ENCODE measurements at places on chromosomes 6 and 20. TPM values are rescaled to one million over a fixed set of nuclear protein-coding genes. Genes with fewer than 3 reads are reported as not detected.

DNA sequence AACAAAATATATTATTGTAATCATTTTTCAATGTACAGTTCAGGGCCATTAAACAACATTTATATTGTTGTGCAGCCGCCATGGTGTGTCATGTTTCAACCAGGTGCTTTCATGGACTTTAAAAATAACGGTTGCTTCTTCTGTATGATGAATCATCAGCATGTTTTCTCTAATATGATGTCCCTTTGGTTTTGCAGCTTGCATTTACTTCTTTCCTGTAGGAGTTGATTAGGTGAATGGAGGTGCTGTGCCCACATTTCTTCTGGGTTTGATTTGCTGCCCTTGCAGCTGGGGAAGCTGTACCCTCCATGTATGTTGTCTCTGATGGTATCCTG lies 54.9 kb upstream of the TULP4 start:
- peaks cover 5% of the 10 kb centered on the region for H3K36me3 ChIP-seq
- H3K27me3 ChIP-seq: no peaks in the 10 kb centered on the region

DNA sequence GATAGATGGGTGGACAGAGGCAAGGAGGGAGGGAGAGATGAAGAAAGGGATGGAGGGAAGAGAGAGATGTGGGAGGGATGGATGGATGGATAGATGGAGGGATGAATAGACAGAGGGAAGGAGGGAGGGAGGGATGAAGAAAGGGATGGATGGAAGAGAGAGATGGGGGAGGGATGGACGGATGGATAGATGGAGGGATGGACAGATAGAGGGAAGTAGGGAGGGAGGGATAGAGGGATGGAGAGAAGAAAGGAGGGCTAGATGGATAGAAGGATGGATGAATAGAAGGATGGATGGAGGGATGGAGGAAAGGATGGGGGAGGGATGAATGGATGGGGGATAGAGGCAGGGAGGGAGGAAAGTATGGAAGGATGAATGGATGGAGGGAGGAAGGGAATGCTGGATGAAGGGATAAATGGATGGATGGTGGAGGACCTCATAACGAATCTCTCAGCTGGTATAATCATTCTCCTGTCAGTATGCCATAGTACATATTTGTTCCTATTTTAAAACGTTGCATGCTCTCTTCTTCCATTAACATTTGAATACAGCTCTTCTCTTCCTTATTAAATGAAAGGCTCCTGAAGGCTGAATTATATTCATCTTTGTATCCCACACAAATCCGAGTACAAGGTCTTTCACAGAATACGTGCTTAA lies 136.4 kb downstream of the HIVEP2 start:
- no peaks in the 10 kb centered on the region for H3K27me3 ChIP-seq
- no peak overlapping the region for H3K4me3 ChIP-seq
- H3K36me3 ChIP-seq: peaks cover 3% of the 10 kb centered on the region
- no peak for DNase-seq

DNA sequence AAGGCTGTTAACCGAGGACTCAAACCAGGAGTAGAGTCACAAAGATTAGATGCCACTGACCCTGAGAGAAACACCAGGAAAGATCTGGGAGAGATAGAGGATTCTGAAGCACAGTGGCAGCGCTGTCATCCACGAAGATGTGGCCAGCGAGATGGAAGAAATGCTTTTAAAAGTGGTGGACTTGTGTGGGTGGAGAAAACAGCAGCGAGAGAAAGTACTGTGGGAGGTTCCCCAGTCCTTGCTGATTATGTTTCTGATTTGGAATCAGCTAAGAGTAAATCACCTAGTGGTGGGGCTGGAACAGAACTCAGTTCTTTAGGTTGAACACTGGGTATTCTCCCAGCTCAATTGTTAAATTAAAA lies 435 bp upstream of the ZNF322 start:
- no peak for DNase-seq
- H3K36me3 ChIP-seq: peaks cover 6% of the 10 kb centered on the region
- H3K27me3 ChIP-seq: peaks cover 8% of the 10 kb centered on the region
- H3K4me1 ChIP-seq: peaks cover 4% of the 10 kb centered on the region

- no peaks in the 10 kb centered on the region for H3K36me3 ChIP-seq
- no peak within 1 kb of the TSS for H3K27ac ChIP-seq
- H3K4me1 ChIP-seq: peaks cover 11% of the 10 kb centered on the region
- no peak within 1 kb of the TSS for H3K4me3 ChIP-seq
- peaks cover 42% of the 10 kb centered on the region for H3K27me3 ChIP-seq
- peak; percentile 36 for DNase-seq
Observed at GRCh38 chr20:38601216-38602184, at the start of gene ARHGAP40. Gene ARHGAP40, plus strand, starts transcription at chr20:38601809.

GRCh38 chr6:118980063-118980462 lies 45.1 kb upstream of the MCM9 start:
- H3K4me1 ChIP-seq: no peaks in the 10 kb centered on the region
- no peaks in the 10 kb centered on the region for H3K36me3 ChIP-seq
- no peak for DNase-seq
- no peak overlapping the region for H3K27ac ChIP-seq
- H3K27me3 ChIP-seq: no peaks in the 10 kb centered on the region

GRCh38 chr20:46253391-46253790 lies 54.9 kb downstream of the CDH22 start:
- no peaks in the 10 kb centered on the region for H3K36me3 ChIP-seq
- H3K4me1 ChIP-seq: peaks cover 4% of the 10 kb centered on the region
- DNase-seq: no peak
- H3K27ac ChIP-seq: no peak overlapping the region
- no peak overlapping the region for H3K4me3 ChIP-seq

DNA sequence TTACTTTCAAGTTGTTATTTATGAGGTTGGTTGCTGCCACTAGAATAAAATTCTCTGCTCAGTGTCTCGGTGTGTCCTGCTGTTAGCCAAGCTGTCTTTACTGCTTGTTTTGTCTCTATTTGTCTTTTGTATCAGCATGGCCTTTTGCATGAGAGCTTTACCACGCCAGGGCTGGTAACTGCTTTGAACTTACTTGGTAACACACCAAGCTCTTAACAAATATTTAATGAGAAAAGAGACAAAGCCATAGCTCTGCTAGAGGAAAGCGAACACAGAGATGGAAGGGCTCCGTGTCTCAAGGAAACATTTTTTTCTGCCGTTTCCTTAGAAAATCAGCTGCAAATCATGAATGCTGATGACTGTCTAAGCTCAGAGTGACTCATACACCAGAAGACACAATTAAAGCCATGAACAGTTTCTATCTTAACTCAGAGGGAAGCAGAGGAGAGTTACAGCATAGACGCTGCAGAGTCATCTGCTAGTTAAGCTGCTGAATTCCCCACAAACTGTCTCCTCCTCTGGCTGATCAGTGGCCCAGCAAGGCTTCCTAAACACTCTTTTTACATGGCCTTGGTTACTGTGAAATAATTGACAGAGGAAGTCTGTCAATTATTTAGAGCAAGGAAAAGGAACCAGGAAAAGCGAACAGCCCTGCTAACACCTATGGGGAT lies 44.8 kb downstream of the AGPAT4 start:
- H3K36me3 ChIP-seq: peaks cover 9% of the 10 kb centered on the region
- peak; percentile 40 for DNase-seq

DNA sequence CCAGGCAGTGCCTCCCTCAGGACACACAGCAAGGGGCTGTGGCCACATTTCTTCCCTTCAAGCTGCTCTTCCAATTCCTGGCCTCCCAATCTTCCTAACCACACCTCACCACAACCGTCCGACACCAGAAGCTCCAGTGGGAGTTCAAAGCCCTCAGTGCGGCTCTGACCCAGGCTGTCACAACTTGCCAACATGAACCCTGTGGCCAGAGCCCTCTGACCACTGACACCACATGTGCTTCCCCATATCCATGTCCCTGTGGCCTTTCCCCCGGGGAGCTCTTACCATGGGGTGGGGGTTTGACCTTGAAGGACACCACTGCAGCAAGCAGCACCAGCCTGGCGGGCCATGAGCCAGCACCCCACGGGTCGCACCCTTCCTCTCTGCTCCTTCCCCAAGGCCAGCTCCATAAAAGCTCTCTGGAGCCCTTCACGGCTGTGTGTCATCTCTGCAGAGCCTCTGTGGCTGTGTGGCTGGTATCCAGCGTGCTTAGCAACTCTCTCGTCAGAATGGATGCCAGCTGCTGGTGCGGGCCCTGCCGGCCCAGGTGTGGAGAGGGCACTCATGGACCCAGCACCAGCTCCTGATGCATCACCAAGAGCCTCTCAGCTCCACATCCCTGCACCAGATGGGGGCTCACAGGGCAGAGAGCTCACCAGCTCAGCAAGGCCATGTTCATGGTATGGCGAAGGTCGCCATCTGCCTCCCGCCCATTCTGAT lies 106.1 kb downstream of the PSMB1 start:
- H3K36me3 ChIP-seq: no peaks in the 10 kb centered on the region
- no peaks in the 10 kb centered on the region for H3K27me3 ChIP-seq
- no peak overlapping the region for H3K27ac ChIP-seq
- DNase-seq: no peak

- peak; percentile 67 for DNase-seq
- no peak overlapping the region for H3K27ac ChIP-seq
- no peak overlapping the region for H3K4me3 ChIP-seq
Observed at GRCh38 chr20:51510169-51510568, 32.4 kb downstream of the NFATC2 start.

DNA sequence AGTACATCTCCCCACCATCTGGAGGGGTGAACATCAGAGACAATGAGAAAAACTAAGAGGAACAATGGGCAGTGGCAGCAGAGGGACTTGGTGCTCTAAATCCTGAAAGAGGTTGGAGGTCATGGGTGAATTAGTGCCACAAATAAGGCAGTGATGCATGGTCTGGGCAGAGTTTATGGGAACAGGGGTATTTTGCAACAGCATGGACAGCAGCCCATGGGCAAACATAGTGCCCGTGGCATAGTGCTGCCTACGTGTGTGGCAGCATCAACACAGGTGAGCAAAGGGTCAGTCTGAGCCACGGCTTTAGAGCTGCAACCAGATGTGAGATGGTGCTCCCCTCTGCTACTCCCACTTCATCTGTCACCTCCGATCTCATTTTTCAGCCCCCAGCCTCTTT lies 459.1 kb upstream of the CITED2 start:
- H3K4me1 ChIP-seq: peaks cover 2% of the 10 kb centered on the region
- DNase-seq: no peak
- no peaks in the 10 kb centered on the region for H3K27me3 ChIP-seq

DNA sequence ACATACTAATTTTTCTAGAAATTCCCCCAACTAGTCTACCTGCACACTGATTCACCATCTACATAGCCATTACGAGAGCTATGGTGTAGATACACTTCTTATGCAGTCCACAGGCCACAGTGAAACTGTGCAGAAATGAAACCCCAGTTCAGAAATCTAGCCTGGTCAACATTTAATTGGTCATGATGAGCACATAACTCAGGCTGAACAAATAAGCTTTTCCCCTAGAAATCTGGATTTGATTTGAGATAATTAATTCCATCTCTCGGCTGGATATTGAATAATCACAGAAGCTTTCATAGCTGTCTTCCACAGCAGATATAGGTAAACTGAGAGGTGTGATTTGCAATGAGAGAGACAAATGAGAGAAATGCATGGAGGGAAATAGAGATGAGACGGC lies 22.6 kb upstream of the TINAG start:
- peak; percentile 22 for DNase-seq
- H3K4me1 ChIP-seq: no peaks in the 10 kb centered on the region
- no peaks in the 10 kb centered on the region for H3K27me3 ChIP-seq
- H3K27ac ChIP-seq: no peak overlapping the region
- H3K4me3 ChIP-seq: no peak overlapping the region

- DNase-seq: no peak
- H3K4me1 ChIP-seq: no peaks in the 10 kb centered on the region
Observed at GRCh38 chr6:149948011-149948410, 6.2 kb downstream of the ULBP2 start.

GRCh38 chr20:24739746-24740145 lies 209.3 kb upstream of the CST7 start:
- no peaks in the 10 kb centered on the region for H3K36me3 ChIP-seq
- H3K4me3 ChIP-seq: no peak overlapping the region
- no peaks in the 10 kb centered on the region for H3K4me1 ChIP-seq
- no peak for DNase-seq
- no peak overlapping the region for H3K27ac ChIP-seq

- peaks cover 58% of the 10 kb centered on the region for H3K4me1 ChIP-seq
- no peak overlapping the region for H3K27ac ChIP-seq
- DNase-seq: no peak
- H3K36me3 ChIP-seq: peaks cover 41% of the 10 kb centered on the region
- no peak overlapping the region for H3K4me3 ChIP-seq
- H3K27me3 ChIP-seq: no peaks in the 10 kb centered on the region
Observed at GRCh38 chr20:10637563-10637962, 36.2 kb downstream of the JAG1 start.

DNA sequence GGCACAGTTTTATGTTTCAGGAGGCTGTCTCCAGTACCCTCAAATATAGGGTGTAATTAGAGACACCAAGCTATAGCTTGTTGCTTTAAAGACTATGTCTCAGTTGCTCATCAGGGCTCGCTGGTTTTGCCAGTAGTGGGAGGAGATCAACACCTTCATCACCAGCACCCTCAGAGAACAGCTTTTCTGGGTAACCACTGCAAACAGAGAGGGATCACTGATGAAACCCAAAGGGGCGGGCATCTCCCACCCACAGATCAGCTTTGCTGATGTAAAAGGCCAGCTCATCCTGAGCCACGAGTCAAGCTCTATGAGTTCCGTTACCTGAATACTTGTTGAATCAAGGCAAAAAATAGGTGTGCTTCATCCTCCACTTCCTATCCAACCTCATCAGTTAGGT lies 187.7 kb downstream of the AIG1 start:
- no peak overlapping the region for H3K27ac ChIP-seq
- no peak for DNase-seq
- H3K27me3 ChIP-seq: no peaks in the 10 kb centered on the region

- no peak overlapping the region for H3K27ac ChIP-seq
- H3K27me3 ChIP-seq: no peaks in the 10 kb centered on the region
- no peaks in the 10 kb centered on the region for H3K36me3 ChIP-seq
- no peak overlapping the region for H3K4me3 ChIP-seq
- peak; percentile 15 for DNase-seq
Observed at GRCh38 chr20:24501764-24502556, 32.5 kb downstream of the SYNDIG1 start.

DNA sequence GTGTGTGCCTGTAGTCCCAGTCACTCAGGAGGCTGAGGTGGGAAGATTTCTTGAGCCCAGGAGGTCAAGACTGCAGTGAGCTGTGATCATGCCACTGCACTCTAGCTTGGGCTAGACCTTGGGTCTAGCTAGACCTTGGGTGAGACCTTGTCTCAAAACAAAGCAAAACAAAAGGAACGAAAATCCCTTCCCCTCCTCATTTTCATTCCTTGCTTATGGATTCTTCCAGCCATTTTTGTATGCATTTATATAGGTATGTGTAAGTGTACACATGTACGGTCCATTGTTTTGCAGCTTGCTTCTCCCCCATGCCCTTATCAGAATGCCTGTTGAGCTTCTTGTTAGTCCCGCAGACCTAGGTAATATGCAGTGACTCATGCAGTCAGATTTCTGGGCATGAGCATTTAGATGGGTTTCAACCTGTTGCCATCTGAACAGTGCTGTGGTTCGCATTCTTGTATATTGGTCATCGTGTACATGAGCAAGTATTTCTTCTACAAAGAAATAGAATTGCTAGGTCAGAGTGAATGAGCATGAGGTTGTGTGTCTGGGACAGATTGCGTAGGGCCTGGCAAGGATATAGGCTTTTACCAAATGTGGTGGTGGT lies 73.2 kb downstream of the ATRN start:
- DNase-seq: no peak
- no peaks in the 10 kb centered on the region for H3K27me3 ChIP-seq
- H3K36me3 ChIP-seq: no peaks in the 10 kb centered on the region
- H3K4me1 ChIP-seq: no peaks in the 10 kb centered on the region

Gene CRIP3
- total RNA-seq: 1.1 TPM

Gene ZNF831
- 0.18 TPM for total RNA-seq

Gene SYS1
- 10.1 TPM for total RNA-seq

Gene BPIFB4
- 0.09 TPM for total RNA-seq

Gene CALHM5
- 3.7 TPM for total RNA-seq

Gene PRDM1
- total RNA-seq: 3.3 TPM

Gene TAP1
- total RNA-seq: 8.2 TPM

Gene HLA-B
- 139 TPM for total RNA-seq

Measured in muscle of leg (tissue), 16 donors.